ENCODE measurements at places on chromosomes 2 and 18.

DNA sequence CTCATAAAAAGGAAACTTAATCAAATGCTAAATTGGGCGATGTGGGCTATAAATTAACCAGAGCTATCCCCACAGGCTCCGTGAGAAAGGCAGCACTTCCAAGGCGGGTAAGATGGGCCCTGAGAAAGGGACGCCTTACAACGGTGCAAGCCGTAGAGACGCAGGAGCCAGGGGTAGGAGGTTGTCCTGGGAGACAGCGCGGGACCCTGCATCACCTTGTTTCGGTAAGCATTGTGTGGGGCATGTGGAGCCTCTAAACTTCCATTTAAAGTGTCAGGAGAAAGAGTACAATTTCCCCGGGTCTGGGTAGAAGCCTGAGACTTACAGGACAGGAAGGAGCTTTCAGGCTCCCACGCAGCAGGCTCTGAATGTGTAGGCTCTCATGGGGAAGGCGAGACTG, 1.2 kb upstream of the PER2 start:
- no peak for DNase-seq

DNA sequence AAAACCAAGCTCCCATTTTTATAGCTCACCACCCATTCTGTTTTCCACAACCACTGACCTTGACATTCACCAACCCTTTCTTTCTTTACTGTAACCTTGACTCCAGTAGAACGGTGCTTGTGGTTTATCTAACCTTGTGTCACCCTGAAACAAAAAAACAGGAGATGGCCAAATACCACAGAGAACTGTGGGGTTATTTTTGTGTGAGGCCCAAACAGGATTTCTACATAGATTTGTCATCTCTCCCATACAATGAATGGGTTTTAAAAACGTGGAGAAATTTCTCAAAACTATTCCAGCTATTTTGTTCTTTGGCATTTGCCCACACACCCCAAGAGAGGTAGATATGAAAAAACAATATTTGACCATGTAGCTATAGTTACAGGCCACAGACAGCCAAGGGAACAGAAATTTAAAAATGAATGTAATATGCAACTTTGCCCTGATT, 231.3 kb upstream of the TANK start:
- DNase-seq = no peak

GRCh38 chr2:170148161-170148560, 29.8 kb upstream of the MYO3B start:
- no peak for DNase-seq

DNA sequence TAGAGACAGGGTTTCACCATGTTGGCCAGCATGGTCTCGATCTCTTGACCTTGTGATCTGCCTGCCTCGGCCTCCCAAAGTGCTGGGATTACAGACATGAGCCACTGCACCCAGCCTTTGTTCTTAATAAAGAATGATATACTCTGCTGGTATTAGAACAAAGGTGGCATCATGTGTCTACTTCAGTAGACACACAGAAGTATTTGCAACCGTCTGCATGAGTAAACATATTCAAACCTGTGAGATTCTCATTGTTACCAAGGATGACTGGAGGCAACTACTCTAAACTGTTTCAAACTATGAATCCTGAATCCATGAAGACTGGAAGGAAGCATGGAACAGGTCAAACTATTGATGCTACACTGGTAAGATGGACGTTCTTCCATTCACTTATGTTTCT, 32.1 kb downstream of the MBD2 start:
- DNase-seq = no peak

DNA sequence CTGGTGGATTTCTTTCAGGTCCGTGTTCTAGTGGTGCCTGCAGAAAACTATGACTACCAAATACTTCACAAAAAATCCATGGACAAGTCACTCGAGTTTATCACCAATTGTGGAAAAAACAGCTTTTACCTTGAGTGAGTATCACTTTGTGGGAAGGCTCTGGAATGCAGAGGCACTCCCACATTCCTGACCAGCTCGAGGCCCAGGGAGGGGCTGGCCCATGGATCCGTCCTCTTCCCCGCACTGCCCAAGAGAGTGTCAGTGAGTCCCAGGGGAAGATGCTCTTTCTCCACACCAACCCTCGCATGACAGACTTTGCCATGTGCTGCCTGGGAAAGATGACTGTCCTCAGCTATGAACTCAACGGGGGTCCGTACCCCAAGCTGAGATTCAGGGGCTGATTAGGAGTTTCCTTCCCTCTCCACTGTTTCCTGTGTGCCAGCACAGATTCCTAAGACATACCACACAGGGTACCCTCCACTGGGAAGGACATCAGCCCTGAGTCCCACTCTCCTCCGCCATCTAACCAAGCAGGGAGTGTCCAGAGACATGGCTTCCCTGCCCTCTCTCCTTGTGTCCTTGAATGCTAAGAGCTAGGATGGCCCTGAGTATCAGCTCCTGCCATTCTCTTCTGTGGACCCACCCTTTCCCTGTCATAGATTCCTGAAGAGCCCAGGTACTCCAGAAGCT, 155.9 kb downstream of the LAMA3 start:
- no peak for DNase-seq

DNA sequence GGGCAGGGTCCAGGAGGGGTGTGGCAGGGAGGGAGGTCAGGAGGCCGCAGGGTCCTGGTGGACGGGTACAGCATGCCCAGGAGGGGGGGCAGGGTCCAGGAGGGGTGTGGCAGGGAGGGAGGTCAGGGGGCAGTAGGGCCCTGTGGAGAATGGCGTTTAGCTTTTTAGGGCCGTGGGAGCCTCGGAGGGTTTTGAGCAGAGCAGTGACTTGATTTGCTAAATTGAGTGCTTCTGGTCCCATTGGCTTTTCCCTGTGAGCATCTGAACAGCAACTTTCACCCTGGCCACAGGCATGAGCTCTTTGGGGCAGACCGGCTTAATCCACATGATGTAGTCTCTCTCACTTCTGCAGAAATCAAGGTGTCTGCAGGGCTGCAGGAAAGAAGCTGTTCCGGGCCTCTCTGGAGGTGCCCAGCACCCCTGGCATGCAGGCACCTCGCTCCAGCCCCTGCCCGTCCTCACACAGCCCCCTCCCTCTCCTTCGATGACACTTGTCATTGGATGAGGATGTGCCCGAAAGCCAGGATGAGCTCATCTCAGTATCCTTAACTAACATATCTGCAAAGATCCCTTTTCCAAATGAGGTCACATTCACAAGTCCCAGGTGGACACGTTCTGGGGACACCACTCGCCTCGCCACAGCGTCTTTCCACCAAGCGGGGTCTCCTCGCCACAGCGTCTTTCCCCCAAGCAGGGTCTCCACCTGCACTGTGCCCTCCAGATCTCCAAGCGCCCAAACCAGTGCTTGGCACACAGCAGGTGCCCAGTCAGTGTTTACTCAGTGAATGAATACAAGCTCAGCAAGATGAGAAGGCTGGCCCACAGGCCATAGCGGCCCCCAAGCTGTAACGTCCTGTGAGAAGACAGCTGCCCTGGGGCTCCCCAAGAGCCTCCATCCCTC, 94.0 kb downstream of the NDUFA10 start:
- DNase-seq = no peak
